ENCODE measurements at places on chromosomes 5 and 9. TPM values are rescaled to one million over a fixed set of nuclear protein-coding genes. Genes with fewer than 3 reads are reported as not detected.

- no peak for DNase-seq
Measured at GRCh38 chr5:67793418-67793817, 422.1 kb upstream of the PIK3R1 start.

DNA sequence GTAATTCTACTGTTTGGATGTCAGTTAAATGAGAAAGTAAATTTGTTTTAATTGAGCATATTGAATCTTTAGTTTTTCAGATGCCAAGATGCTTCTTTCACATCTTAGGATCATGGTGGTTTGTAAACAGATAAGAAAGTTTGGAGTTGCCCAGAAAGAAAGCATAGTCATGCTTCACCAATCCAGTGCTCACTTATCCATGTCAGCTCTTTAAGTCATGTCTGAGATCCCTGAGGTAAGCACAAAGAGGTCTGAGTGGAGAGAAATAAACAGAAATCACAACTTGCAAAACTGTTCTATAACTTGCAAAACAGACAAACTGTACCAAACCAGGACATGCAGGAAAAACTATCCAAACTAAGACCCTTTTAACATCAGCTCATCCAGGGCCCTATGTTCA, 87.7 kb downstream of the OSTF1 start:
- no peak for DNase-seq

GRCh38 chr9:79233542-79233941, 338.2 kb upstream of the TLE4 start:
- no peak for DNase-seq

Gene IQGAP2
- 85.5 TPM for total RNA-seq
